ENCODE measurements at places on chromosomes 2 and 18. TPM values are rescaled to one million over a fixed set of nuclear protein-coding genes. Genes with fewer than 3 reads are reported as not detected.

GRCh38 chr2:231545105-231545902 lies 15.1 kb upstream of the NMUR1 start:
- no peak for DNase-seq

- no peak for DNase-seq
Measured at GRCh38 chr18:61602836-61603235, 269.6 kb downstream of the CDH20 start.

The CAVIN2 gene
- polyA plus RNA-seq = 40.6 TPM

The ANKRD29 gene
- polyA plus RNA-seq = 0.99 TPM

- no peak for DNase-seq
Measured at GRCh38 chr2:43159797-43160196, 66.6 kb downstream of the ZFP36L2 start.

The CKAP2L gene
- 15.4 TPM for polyA plus RNA-seq

DNA sequence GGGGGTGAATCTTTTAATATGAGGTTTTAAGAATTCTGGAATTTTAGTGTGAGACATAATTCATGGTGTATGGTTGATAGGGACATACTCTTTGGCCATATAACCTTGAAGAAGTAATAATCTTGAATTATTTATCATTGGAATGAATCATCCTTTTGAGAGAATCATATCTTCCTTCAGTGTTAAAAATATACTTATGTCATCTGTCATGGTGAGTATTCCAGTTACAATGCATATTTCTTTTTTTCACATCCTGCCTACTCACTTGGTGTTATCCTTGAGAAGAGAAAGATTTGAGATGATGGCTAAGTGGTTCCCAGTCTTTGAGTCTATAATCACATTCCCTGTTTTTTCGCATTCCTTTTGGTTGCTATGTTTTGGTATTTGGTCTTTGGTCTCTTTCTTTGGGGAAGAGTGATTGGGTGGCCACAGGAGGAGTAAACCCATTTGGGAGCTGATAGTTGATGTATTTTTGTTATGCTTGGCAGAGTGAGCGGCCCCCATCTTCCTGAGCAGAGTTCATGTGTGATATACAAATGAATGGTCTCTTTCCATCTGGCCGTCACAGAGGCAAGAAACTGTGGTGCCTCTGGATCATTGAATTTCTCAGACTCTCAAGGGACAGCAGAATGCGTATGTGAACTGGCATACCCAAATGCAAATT lies 21.6 kb downstream of the ASAP2 start:
- DNase-seq = no peak

The PPP1R1C gene
- 1.7 TPM for polyA plus RNA-seq

DNA sequence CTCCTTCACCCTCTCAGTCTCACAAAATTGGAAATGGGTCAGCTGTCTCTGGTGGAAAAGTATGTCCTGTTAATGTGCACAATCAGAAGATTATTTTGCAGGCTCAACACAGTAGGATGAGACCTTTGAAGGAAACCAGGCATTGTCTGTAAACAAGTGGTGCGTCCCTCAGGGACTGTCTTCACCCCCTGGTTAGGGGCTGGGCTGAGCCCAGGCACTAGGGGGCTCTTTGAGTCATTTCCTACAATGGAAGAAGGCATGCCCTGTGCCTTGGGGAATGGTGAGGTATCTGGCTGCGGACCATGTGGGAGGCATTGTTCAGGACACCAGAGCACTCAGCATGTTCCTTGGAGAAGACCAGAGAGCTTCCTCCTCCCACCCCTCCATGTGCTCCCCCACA lies 26.8 kb downstream of the PKDCC start:
- DNase-seq = no peak

DNA sequence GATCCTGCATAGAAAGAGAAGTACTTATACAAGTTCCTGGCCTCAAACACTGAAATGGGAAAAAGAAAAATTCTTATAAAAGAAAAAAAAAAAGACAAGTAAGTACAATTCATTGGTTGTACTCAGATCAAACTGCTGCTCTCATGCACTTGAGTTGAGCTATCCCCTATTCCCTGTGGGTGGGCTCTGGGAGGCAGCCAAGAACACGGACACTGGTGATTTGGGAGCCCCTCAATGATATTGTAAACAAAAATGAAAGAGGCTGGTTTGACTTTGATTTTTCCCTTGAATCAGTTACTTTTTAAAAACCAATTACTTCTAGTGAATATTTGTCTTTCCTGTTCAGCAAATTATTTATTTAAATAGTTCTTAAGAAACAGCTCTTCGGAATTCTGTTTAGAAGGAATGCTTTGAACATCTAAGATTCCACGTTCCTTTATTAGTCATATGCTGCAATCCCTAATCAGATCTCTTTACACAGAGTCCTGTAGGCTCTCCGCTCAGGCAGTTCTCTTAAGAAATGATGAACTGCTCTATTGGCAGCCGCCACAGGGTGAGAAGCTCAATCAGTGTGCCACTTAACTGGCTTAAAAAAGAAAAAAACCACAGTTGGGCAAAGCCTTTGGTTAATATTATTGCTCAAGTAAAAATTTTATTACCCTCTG lies 225.1 kb downstream of the TMEM182 start:
- no peak for DNase-seq

GRCh38 chr2:44550561-44550960 lies 188.8 kb downstream of the CAMKMT start:
- DNase-seq = no peak

- no peak for DNase-seq
Measured at GRCh38 chr2:136305517-136306192, 187.7 kb upstream of the CXCR4 start.

The ZNF532 gene
- 95.0 TPM for polyA plus RNA-seq

GRCh38 chr2:138433995-138434951 lies 67.3 kb upstream of the SPOPL start:
- no peak for DNase-seq

DNA sequence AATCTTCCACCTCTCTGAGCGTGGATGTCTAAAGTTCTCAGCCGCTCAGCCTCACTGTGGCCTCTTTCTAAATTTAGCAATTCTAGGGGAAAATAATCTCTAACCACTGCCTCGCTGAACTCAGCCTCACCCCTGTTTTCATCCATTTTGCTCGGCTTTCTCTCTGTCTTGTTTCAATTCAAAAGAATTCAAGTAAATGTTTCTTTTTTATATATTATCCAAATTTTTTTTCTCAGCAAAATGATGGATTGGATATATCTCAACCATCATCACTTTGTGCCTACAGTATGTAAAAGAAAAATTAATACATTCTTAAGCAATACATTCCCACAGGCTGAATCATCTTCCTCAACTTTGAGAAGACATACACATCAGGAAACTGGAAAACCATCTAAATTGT lies 24.0 kb upstream of the GALNT5 start:
- DNase-seq = no peak

The TOGARAM2 gene
- 0.62 TPM for polyA plus RNA-seq

- no peak for DNase-seq
Measured at GRCh38 chr2:210477496-210477895, 937 bp upstream of the LANCL1 start.

- no peak for DNase-seq
Measured at GRCh38 chr2:54059986-54060385, 55.4 kb upstream of the ACYP2 start.

The ATRAID gene
- polyA plus RNA-seq = 144 TPM

DNA sequence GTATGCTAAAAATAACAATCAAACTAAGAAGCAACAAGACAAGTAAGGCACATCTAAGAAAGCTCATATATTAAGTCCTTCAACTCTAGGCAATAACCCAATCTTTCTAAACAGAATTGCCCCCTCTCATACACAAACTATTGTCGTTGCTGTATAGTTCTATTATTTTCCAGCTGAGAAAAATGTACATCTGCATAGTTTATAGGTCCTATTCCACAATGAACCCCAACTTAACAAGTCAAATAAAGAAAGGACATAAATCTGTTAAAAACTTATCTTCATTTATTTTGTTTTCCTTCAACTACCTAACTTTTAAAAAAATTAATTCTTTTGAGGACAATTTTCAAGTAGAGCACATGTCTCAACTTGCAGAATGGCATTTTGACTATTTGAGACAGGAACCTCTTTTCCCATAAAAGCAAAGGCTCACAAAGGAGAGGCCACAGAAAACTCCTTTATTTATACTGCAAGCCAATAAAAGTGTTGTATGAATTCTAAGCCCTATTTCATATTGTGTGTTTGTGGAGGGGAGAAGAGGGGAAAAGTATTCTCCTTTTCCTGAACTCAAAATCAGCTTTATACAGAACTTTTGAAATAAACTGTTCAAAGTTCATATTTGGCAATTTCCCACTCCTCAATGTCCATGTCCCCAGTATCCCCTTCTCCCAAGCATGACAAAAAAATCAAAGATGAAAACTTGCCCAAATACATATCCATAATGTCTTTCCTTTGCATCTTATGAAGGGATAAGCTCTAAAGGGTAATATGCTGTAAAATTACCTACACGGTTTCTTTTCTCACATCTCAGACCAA lies 37.4 kb downstream of the RTN4 start:
- DNase-seq = no peak

The UBE2F gene
- polyA plus RNA-seq = 43.2 TPM

DNA sequence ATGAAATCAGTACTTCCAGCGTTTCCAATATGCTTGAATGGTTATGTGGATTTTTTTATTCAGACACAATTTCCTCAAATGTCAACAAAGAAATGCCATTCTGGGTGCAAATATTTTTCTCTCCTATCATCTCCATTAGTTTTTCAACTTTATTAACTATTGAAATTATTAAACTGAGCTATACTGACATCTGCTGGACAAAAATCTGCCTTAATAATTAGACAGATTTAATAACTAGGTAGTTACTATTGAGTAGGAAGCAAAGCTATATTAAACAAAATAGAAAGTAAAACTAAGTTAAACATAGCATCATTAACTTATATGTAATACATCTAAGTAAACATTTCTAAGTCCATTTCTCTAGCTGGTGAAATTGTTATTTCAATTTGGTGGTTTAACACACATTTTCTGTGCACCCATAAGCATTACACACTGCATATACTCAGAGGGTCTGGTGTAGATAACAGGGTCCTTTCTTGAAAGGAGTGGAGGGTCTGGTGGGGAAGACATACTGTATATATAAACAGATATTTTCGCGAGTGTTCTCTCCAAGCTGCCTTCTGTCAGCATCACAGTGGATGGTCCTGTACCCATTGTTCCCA lies 77.0 kb downstream of the LANCL1 start:
- DNase-seq = no peak

The SERPINB13 gene
- not detected for polyA plus RNA-seq

The SNRNP27 gene
- 67.1 TPM for polyA plus RNA-seq

The CCDC148 gene
- polyA plus RNA-seq = 11.2 TPM

GRCh38 chr18:13983506-13983905 lies 68.2 kb upstream of the MC2R start:
- no peak for DNase-seq

The RGPD8 gene
- 4.6 TPM for polyA plus RNA-seq

GRCh38 chr18:14969500-14969899 lies 221.5 kb downstream of the ANKRD30B start:
- DNase-seq = no peak

DNA sequence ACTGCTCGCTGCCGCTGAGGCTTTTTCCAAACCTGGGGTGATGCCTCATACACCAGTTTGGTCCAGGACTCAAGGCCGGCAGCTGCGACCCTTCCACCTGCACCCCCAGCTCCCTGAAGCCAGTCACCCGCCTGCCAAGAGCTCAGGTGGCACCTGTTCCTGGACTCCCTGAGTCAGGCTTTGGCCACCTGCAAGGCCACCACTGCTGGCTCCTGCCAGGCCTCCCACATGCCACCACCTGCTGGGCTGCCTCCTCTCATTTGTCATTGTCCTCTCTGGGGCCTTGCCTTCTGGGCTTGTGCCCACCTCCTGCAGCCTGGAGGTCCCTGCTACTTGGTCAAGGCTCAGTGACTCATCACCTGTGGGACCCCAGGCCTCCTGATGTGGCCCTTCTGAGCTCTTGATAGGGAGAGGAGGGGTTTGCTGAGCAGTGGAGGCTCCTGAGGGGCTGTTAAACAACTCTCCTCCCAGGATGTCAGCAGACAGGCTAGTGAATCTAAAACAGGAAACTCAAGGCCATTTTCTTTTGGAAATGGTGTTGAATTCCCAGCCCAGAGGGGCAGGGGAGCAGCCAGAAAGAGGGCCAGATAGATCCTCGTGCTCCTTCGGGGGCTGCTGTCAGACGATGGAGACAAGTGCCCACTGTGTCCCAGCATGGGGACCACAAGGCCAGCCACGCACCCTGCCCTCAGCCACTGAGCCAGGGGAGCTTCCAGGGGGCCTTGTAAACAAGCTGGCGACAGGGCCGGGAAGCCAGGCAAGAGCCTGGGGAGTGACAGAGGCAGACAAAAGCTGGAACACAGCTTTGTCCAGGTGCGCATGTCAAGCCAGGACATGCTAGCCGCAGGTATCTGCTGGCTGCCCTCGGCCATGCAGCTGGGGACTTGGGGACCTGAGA lies 416.8 kb downstream of the LRATD1 start:
- no peak for DNase-seq

DNA sequence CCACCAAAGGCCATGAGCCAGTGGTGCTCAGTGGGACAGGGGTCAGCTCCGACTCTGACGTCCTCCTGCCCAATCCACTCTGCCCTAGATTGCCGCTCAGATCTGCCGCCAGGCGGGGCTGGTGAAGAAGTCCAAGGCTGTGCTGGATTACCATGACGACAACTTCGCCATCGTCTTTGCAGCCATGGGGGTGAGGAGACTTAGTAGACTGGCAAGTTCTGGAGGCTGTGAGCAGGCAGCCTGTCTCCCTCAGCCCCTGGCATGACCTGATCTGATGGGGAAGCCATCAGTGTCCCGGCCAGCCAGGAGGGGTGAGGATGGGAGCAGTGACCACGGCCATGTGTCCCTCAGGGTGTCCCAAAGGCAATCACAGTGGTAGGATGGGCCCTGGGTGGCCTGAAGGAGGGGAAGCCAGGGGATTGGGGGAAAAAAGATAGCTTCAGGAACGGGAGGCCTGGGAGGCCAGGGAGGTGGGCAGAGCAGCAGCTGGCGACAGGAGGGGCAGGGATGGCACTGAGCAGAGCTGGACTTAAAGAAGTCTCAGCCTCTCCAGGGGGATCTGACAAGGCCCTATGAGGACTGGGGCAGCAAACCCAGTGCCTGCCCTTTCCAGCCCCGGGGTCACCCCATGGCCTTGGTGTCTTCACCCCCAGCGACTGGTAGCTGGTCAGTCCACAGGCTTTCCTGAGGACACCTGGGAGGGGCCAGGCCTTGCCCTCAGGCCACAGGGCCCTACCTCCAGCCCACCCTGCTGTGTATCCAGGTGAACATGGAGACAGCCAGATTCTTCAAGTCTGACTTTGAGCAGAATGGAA lies 17.4 kb upstream of the ANKRD53 start:
- DNase-seq = no peak

- peak; percentile 29 for DNase-seq
Measured at GRCh38 chr2:215434447-215435279, 1.2 kb downstream of the FN1 start.

- no peak for DNase-seq
Measured at GRCh38 chr18:37265382-37265781, 300.2 kb downstream of the CELF4 start.

The MC2R gene
- polyA plus RNA-seq = not detected

GRCh38 chr2:162475661-162476060 lies 131.7 kb downstream of the GCA start:
- DNase-seq = no peak

The MREG gene
- 25.2 TPM for polyA plus RNA-seq

The ANTXR1 gene
- 97.7 TPM for polyA plus RNA-seq

The PRR30 gene
- not detected for polyA plus RNA-seq

Measured in left renal cortex interstitium (tissue), 4 donors.